ENCODE measurements at places on chromosomes 6 and 20. TPM values are rescaled to one million over a fixed set of nuclear protein-coding genes. Genes with fewer than 3 reads are reported as not detected.
A peak's percentile ranks its signal among the peaks of the same experiment; 100 is the strongest.

GRCh38 chr20:49587111-49587570, 19.2 kb upstream of the PTGIS start:
- no peak for DNase-seq

GRCh38 chr6:104716858-104717257, 142.9 kb downstream of the HACE1 start:
- DNase-seq: no peak

GRCh38 chr20:62043131-62043914, 22.4 kb downstream of the TAF4 start:
- no peak for DNase-seq

DNA sequence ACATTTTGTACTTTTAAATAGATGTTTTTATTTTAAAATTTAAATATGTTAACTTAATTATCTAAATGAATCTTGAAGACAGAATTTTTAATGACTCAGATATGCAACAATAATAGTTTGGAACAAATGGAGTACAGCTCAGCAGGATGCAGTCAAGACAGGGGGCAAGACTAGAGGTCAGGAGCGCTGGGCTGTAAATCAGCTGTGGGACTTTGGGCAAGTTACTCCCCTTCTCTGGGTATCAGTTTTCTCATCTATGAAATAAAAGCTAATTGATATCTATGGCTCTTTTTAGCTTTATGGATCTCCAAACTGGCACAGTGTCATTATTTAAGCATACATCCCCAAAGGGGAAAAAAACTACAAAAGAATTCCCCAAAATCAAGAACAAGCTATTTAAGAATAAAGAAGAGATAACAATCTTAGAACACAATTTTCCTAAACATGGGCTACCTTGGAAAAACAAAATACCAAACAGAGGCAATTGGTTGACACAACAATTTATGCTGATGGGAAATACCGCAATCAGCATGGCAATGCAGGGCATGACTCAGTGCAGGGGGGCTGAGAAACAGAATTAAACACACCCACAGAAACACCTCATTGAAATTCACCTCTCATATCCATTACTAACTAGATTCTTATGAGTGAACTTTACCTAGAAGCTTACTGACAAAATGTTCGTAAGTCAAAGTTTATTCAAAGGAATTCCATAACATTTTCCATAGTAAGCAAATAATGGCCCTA, 188.2 kb downstream of the SIM1 start:
- no peak for DNase-seq

DNA sequence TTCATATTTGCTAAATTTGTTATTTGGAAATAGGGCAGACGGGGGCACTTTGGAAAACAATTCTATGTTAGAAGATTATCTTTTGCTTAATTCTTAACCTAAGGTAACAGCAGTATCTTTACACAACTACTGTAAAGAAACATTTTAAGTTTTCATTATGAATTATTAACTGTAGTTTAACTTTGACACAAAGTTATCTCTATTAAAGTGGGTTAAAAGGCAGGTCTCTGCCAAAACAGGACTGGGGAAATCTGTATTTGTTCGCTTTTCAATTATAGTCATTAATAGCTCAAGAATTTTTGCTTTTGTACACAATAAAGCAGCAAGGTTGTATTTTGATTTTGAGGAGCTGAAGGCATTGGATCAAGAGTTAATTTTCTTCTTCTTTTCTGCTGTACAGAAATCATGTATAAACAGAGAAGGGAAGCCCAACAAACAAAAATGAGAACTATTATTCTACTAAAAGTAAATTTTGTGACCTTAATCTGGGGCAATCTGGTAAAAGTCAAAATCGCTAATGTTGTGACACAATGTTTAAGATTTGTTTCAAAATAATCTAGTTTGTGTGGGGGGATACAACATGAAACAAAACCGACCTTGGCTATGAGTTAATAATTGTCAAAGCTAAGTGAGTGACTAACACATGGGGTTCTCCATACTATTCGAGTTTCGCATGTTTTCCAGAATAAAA, 2.9 kb downstream of the STAU1 start:
- no peak for DNase-seq

- no peak for DNase-seq
Measured at GRCh38 chr20:55333798-55334197, 671.5 kb downstream of the CBLN4 start.

DNA sequence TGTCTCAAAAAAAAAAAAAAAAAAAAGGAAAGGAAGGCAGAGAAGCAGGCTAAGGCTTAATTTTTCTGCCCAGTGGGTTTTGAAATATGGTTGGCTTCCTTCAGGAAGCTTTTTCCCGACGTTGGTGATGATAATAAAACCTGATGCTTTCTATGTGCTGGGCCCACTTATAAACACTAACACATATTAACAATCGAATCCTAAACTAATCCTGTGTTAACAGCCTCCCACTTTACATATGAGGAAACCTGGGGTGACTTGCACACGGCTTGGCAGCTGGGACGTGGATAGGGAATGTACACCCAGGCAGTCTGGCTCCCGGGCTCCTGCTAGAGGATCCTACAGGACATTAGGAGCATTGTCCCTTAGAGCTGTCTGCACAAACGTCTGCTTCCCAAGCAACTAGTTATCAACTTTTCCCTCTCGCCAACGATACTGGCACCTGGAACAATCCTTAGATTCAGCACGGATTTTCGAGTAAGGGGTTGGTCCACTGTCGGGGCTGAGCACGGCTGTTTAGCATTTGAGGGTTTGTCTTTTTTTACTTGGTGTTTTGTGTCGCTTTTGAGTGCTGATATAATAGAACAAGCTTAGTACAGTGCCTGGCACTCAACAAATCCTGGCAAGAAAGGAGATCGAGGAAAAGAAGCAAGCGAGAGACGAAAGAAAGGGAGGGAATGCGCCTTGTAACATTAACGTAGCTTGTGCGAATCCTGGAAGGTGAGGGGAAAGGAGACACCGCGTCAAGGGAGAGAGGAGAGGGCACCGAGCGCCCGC, 622 bp upstream of the KIZ start:
- peak; percentile 57 for DNase-seq

The OARD1 gene
- 22.6 TPM for total RNA-seq

The KCNK5 gene
- 0.78 TPM for total RNA-seq

DNA sequence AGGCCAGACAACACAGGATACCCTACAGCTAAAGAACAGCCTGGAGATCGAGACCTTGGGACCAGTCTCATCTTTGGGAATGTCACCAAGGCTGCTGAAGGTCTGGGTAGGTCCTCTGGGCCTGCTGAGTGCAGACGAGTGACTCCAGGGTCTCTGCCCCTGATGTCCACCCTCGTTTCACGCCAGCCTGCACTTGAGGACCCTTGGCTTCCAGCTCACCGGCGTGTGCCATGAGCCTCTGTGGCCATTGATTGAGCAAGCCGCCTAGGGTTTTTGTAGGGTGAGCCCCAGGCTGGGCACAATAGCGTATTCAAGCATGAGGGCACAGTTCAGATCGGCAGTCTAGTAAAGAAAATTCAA, 4.3 kb downstream of the BPHL start:
- no peak for DNase-seq

DNA sequence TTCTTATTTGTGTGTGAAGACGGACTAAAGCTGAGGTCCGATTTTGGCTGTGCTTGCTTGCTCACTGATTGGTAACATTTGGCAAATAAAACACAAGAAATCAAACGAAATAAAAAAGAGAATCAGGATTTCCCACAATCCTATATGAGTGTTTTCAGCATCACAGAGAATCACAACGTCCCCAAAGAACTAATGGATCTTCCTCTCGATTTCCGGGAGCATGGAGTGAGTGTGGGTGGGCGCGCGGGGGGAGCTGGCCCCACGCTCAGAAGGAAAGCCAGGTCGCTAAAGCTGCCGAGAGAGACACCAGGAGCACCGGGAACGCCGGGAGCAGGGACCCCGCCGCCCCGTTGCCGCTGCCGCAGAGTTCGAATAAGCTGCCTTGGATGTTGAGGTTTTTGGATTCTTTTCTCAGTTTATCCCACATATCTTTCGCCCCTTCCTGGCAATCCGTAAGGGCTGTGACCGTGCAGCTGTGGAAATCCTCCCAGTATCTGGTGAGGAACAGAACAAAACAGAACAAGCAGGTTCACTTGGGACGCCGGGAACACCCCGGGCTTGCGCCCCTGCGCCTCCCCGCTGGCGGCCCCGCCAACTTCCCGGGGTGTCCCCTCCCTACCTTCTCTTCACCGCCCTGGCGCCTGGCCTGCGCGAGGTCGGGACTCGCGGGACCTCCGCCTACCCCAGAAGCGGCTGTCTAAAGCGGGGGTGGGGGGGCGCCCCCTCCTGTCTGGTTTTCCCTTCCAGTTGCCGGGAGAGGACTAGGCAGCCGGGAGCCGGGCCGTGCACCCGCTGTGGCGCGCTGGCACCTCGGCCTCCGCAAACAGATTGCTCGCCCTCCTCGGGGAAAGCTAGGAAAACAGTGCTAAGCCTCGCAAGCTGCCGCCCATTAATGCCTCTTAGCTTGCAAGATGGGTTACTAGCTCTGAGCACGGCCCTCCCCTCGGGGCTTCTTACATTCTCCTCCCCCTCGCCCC, 7.7 kb downstream of the NRN1 start:
- no peak for DNase-seq

The ANKRD66 gene
- total RNA-seq: not detected

GRCh38 chr20:22248051-22248667, 336.2 kb downstream of the FOXA2 start:
- DNase-seq: no peak

GRCh38 chr20:62702895-62703852, 5.5 kb upstream of the NTSR1 start:
- peak; percentile 92 for DNase-seq

GRCh38 chr6:85747666-85748065, 105.0 kb upstream of the SYNCRIP start:
- no peak for DNase-seq

The KHDC1L gene
- total RNA-seq: not detected

DNA sequence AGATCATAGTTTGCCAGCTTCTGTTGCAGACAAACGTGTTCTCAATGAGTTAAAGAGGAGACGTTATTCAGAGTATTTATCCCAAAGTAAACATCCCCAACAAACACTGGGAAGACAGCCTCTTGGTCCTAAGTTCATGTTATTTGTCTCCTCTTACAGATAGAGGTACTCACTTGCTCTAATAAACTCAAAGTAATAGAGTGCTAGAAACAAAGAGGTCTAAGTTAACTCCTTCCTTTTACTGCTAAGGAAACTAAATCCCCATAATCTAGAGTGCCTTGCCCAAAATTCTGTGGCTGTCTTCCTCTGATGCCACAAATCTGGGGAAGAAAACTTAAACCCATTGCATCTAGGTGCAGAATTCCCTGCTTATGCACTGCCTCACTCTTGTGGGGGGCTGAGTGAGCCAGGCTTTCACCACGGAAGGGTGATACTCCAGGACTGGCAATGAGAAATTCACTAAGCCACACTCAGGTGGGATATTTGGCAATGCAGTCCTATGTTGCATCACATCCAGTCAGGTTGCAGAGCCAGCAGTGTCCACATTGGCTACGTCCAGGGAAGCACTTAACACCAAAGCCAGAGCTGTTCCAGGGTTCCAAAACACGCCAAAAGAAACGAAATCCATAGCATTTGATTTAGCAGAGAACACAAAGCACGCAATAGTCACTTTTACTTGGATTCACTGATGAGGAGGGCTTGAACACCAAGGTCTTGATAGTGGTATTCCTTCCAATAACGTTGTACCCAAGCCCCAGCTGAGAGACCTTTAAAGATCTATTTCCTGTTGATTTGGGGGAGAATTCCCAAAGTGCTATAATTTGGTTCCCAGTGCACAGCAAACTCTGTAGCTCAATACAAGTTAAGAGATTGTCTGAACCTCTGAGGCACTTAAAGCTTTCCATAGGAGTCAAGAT, 81.0 kb upstream of the FOXQ1 start:
- DNase-seq: peak; percentile 72

DNA sequence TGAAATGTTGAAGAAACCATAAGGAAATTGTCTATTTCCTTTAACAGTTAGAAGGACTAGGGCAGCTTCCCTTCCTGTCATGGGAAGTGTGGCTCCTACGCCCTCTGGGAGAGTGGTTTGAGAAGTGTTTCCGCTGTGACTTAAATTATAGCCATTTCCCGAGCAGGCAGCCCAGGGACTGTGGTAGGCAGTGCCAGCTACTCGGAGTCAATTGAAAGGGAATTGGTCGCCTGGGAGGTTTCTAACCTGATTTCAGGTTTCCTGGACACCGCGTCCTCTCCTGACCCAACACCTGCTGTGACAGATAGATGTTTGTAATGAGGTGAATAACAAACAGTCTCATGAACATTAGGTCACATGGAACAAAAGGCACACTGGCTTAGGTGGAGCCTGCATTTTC, 256.1 kb upstream of the PLCB4 start:
- DNase-seq: no peak

DNA sequence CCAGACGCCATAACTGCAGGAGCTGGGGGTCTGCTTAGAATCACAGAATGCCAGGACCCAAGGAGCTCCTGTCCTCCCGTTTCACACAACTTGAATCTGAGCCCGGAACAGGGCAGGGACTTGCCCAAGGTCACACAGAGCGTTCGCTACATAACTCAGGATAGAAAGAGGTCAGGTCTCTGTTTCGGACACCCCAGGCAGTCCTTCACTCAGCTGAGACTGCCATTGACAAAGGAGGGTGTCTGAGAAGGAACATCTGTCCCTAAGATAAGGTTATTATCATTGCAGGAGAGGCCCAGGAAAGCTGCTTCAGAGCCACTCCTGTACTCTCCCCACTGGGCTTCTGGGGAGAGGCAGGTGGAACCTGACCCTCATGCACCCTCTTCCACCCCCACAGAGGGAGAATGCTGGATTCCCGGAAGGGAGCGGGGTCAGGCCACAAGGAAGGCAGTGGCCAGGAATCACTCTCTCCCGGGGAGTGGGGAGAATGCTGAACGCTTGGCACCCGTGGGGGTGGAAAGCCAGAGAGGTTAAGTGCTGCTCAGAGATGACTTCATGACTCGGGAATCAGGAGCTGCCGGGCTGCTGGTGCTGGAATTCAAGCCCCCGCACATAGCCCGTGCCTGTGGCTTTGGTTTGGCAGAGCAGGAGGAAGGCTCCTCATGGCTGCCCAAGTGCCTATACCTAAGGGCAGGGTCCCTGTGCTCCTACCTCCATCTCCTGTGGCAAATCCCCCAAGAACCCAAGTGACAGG, 10.7 kb downstream of the SDC4 start:
- no peak for DNase-seq

All from NCI-H460 (cell line).